ENCODE measurements at places on chromosomes 11 and 22.

GRCh38 chr22:28864878-28865596 is 18.3 kb upstream of the ZNRF3 start:
- DNase-seq: no peak

GRCh38 chr11:34351687-34352469 is 5.9 kb downstream of the ABTB2 start:
- no peak for DNase-seq

GRCh38 chr11:62676698-62677097 is 2.2 kb downstream of the UBXN1 start:
- no peak for DNase-seq

- DNase-seq: peak; percentile 89
These were observed 48.0 kb upstream of the CLPB start for GRCh38 chr11:72482211-72482812.

DNA sequence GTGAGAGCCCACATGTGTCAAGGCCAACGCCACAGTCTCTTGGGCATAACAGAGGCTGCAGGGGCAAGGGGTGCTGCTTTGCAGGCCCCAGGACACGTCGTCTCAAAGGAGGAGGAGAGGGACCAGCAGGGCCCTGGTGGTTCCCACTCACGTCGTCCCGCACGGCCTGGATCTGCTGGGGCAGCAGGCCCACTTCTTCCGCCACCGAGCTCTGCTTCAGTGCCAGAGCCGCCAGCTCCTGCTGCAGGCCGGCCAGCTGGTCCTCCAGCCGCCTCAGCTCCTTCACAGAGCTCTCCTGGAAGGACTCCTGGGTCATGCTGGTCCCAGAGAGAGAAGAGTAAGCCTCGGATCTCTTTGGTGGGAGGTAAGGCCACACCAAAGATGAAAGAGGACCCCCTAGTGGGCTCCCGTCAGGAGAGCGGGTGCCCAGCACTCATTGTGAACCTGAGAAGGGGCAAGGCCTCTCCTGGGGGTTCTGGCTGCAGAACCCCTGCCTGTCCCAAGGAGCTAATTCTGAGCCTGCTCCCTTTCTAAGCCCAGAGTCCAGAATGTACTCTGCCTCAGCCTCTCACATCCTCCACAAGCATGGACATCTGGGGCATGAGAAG is 15.6 kb downstream of the SUN2 start:
- no peak for DNase-seq

DNA sequence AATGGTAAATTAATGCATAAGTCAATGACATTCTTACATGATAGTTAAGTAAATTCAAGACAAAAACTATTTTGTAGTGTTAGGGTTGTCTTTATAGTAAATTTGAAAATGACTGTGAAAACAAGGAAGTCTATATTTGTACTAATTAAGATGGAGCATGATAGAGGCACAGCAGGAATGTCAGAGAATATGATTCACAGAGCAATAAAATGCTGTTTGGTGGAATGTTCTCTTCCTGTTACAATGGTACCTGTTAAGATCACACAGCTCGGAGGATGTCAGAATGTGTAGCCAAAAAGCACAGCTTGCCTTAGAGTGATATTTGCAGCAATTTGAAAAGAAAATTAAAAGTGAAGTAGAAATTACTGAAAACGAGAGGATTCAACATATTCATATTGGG is 2339.7 kb upstream of the RAG2 start:
- DNase-seq: no peak

GRCh38 chr11:64253481-64253880 is 2.2 kb downstream of the PLCB3 start:
- DNase-seq: peak; percentile 58

DNA sequence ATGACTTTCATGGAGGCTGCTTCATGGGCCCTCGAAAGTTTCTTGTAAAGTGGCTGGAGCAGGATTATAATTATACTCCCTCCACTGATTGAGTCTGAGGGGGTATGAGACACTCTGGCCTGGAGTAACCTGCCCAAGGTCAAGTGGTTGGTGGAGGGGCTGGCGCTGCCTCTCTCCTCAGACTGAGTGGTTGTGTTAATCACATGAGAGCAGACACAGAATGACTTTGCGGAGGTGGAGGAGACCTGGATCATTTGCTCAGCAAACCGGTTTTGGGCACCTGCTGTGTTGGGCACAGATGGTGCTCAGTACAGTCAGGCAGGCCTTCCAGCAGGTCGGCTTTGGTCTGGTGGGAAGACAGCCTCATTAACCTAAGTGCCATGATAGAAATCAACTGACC is 11.8 kb downstream of the BCR start:
- DNase-seq: no peak

DNA sequence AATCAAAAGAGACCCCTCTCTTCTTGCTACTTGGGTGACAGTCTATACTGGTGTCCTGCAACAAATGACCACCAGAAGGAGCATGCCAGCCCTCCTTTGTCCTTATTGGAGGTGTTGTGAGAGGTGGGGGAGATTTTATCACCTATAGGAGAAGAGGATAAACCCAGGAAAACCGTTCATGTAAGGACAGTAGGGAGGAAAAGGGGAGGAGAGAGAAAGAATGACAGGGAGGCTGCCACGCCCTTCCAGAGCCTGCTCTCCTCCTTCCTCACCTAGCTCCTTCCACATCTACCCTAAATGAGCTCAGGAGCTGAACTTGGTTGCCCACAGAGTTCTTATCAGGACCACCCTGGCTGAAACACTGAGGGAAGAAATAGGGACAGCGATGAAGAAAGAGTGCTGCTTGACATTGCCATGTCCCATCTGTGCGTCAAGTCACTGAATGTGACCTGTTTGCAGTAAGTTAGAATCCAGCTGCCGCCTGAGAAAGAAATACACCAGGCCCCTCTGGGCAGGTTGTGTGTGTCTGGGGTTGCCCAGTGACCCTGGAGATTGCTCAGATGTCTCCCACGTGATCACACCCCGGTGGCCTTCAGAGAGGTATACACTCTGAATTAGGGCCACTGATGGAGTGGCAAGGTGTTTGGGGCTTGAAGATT is 40.4 kb upstream of the ETS1 start:
- no peak for DNase-seq

DNA sequence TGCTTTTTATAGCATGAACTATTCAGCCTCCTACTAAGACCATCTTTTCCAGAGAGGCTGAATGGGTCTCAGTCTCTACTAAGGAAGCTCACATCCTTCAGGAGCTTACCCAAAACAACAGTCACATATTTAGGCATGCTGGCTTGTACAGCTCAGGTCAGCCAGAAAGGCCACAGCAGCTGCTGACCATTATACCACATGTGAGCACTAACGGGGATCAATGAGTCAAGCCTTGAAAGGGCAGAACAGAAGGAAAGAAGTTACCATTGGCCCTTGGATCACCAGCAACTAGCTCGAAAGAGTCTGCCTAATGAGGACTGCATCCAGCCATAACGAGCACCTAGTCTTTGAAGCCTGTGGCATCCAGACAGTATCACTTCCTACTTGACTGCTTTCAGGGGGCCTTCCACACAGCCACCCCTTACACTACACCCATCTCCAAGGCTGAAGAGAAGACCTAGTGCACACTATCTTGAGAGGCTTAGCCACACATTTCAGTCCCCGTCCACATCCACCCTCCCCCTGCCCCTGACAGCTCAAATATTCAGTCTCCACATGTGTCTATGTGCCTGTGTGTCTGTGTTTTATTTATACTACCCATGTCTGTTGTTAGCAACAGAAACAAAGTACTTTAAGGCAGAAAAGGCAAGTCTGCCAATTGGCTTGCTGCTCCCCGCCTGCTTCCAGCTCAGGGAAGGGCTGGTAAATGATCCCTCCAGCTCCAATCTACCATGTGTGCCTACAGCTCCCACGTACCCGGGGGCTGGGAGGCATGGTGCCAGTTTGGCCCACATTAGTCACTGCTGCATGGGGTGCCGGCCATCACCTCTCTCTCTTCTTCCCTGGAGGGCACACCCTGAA is 95.5 kb downstream of the RPL27A start:
- DNase-seq: no peak

DNA sequence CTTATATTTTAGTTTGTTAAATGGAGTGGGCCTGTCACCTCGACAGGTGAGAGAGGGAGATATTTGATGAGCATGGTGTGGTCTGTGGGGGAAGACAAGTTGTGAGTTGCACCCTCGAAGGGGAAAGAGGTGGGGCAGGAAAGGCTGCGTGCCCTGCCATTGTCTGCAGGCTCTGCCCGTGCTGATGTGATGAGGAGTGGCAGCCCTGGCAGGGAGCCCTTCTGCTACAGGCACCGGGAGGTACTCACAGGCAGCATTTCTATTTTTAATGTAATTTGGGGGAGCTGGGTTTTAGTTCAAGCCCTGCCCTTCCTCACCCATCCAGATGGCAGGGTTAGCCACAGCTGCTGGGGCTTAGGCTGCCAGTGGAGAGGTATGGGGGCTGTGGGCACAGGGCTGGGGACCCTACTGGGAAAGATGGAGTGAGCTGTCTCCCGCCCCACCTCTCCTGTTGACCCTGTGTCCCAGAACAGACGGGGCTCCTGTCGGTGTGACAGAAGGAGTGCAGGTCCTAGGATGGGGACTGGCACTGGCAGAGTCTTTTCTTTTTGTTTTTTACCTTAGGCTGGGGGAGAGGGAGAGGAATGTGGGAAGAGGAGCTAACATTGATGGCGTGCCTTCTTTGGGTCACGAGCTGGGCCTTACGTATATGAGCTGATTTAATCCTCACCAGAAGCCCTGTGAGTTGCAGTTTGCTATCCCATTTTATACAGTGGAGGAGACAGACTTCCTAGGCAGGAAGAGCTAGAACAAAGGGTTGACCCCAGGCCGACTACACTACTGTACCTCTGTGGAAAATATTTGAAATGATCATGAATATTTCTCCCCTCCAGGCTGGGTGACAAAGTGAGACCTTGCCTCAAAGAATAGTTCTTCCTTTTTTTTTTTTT is 51.6 kb downstream of the CEP164 start:
- DNase-seq: no peak

- DNase-seq: peak; percentile 75
These were observed 20.3 kb upstream of the YPEL1 start for GRCh38 chr22:21755851-21756284.

DNA sequence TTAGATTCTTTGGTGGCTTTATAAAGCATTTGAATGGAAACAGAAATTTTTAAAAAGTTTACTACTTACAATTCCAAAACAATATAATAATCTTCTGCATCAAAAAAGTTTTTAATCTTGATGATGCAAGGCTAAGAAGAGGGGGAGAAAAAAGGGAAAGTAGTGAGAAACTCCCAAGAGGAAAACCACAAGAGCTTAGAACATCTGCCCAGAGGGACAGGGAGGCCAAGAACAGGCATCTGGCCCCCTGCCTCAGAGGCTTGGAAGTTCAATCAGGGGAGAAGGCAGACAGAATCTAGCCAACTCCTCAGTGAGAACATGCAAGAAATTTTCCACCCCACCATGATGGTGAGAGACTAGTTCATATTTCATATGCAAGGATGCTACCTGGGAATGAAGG is 23.8 kb upstream of the TTC28 start:
- no peak for DNase-seq

GRCh38 chr11:119470317-119471291 is 47.6 kb upstream of the THY1 start:
- no peak for DNase-seq

DNA sequence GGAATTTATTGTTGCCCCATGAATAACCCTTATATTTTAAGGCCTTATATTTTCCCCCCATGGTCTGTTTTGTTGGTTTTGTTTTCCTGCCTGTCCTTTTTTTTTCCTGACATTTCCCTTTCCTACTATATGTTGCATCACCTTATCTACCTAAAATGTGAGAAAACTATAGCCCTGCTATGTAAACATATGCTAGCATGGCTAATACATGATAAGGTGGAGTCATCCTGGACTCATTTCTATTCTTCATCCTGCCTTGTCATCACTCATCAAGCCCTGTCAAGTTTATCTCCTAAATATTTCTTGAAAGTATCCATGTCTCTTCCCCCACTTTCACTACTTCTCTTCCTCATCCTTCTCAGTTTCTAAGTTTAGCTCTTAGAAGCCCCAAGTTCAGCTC is 2168.8 kb upstream of the RAG2 start:
- no peak for DNase-seq

GRCh38 chr22:25083807-25084200 is 115.9 kb upstream of the CRYBB3 start:
- peak; percentile 71 for DNase-seq

DNA sequence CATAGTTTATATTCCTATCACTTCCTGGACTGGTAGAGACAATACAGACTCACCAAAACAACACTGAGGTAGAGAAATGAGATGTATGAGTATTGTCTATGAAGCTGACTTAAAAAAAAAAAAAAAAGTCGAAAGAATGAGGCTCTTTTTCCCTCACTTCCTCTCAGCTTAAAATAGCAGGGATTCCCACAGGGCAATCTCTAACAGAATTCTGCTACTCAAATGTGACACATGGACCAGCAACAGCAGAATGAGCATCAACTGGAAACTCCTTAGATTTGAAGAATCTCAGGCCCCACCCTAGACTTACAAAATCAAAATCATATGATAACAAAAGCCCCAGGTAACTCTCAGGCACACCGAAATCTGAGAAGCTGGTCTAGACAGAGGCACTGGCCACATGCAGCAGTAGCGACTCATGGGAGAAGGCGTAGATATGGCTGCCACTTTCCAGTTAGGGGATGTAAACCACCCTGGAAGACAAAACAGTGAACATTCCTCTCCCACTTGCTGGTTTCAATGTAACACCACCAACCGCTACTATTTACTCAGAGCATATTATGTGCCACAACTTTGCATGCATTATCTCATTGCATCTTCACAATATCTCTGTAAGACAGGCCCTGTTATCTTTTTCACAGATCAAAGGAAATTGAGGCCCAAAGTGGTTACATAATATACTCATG is 128.0 kb downstream of the RBFOX2 start:
- peak; percentile 42 for DNase-seq

- DNase-seq: no peak
These were observed 1486.7 kb downstream of the BRD1 start for GRCh38 chr22:48340727-48341709.
